NCI-H526 (cell line): ENCODE measurements at places on chromosomes 13 and 19.
A peak's percentile ranks its signal among the peaks of the same experiment; 100 is the strongest.

GRCh38 chr19:48310227-48310626, 15.1 kb upstream of the EMP3 start:
- no peak for DNase-seq

GRCh38 chr13:49262634-49263033, 14.9 kb downstream of the CDADC1 start:
- DNase-seq: no peak

DNA sequence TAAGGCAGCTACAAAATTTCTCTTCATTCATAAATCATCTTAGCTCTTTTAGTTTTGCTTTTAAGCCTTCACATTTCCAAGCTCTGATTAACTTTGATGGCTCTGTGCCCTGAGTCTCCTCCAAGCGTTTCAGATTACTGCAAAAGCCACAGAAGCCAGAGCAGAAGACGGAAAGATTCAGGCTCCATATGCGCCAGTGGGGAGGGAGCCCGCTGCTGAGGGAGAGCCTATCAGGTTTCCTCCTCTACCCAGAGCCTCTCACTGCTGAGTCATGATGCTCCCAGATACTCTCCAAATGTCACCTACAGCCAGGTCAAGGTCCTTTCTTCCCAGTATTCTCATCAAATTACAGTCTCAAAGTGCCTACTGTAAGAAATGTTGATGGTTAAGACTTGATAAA, 193.6 kb downstream of the RAP2A start:
- DNase-seq: no peak

GRCh38 chr19:42285541-42285941, 16.4 kb upstream of the PRR19 start:
- no peak for DNase-seq

DNA sequence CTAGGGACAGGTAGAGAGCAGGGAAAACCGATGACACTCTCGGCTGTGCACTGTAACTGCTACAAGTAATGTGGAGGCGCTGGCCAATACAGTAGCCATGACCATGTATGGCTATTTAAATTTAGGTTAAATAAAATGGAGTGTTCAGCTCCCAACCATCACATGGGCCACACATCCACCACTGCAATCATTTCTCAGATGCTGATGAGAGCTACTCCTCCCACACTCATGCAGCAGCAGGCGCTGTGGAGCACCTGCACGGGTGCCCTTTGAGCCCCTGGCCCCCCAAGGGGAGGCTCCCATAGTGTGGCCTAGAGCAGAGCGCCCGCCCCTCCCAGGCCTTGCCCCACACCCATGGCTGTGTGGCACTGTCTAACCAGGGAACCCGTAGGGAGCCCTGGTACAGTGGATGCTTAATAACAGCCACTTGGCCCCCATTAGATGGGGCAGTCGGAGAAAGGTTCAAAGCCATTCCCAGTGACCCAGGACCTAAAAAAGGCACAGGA, 6.0 kb downstream of the ACP4 start:
- DNase-seq: peak; percentile 50

GRCh38 chr13:71493189-71493588, 373.8 kb downstream of the DACH1 start:
- no peak for DNase-seq

GRCh38 chr13:94992036-94992960, 280.0 kb upstream of the SOX21 start:
- no peak for DNase-seq

DNA sequence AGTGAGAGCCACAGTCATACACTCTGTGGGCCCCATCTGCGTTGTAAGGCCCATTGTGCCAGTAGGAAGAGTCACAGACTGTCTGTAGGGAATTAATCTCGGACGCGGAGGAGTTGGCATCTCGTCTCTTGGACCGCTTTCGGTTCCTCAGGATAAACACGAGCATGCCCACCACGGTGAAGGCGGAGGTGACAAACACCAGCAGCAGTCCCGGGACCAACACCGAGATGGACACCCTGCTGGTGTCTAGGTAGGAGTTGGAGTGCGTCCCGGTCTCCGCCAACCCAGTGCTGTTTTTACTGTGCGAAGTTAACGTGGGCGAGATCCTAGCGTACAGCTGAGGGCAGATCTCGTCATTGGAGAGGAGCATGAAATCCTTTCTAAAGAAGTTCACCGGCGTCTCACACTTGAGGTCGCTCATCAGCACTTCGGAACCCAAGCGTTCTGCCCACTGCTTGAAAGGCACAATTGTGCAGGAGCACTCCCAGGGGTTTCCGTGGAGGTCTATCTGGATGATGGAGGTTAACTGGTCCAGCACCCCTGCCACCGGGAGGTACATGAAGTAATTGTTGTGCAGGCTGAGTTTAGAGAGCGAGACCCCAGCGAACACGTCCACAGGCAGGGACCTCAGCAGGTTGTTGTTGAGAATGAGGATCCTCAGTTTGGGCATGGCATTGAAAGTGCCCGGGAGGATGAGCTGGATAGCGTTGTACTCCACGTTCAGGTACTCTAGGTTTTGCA, 2.7 kb downstream of the SLITRK1 start:
- DNase-seq: no peak

- DNase-seq: no peak
These were observed 43.8 kb downstream of the COG6 start for GRCh38 chr13:39699274-39699673.

DNA sequence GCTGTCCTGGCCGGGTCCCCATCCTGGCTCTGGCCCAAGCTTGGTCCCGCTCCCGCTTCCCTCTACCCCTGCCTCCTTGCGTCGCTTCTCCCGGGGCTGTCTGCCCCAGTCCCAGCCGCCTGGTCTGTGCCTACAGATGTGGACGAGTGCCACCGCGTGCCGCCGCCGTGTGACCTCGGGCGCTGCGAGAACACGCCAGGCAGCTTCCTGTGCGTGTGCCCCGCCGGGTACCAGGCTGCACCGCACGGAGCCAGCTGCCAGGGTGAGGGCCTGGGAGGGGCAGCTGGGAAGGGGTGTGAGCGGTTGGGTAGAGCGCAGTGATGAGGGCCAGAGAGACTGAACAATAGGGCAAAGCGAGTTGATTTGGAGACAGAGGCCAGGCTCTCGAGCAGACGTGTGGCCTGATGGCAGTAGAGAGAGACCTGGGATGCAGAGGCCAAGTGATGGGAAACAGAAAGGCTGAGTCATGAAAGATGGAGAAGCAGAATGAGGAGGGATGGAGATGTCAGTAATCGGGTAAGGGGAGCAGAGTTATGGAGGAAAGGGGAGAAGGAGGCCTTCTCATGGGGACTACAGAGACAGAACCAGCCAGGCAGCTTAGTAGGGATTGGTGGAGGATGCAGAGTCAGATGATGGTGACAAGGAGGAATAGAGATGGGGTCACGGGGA, 9.4 kb downstream of the LTBP4 start:
- no peak for DNase-seq

DNA sequence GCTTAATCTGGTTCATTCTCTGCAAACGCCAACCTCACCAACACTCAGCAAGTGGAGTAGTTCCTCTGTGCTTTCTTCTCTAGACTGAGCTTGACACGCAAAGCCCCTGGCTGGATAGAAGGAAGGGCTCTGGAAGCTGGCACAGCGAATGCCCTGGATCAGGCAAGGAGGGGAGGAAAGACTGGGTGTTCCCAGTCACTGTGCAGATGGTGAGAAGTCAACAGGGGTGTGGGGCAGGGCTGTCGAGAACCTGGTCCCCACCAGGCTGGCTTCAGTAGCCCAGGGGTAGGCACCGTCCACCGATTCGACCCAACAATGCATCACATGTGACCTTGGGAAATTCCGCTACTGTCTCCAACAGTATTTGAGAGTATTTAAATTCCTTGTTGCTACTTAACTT, 65.5 kb downstream of the TSHZ3 start:
- no peak for DNase-seq

DNA sequence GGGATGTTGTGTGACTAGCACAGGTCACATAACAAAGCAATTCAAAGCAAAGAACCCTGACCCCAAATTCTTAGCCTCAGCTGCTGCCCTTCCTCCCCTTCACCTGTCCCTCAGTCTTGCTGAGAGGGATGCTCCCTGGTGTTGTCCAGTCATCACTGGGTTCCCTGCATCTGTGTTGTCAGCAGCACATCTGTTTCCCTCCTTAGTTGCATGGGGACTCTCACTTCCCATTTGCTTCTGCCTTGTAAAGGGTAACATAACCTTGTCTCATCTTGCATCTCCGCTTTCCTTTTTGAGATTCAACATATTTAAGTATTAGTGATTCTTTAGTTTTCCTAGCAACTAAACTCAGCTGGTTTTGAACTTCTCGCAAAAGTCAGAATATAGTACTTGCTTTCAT, 54.0 kb downstream of the SPATA13 start:
- DNase-seq: no peak

GRCh38 chr19:4089400-4089908, 22.8 kb upstream of the ZBTB7A start:
- no peak for DNase-seq

DNA sequence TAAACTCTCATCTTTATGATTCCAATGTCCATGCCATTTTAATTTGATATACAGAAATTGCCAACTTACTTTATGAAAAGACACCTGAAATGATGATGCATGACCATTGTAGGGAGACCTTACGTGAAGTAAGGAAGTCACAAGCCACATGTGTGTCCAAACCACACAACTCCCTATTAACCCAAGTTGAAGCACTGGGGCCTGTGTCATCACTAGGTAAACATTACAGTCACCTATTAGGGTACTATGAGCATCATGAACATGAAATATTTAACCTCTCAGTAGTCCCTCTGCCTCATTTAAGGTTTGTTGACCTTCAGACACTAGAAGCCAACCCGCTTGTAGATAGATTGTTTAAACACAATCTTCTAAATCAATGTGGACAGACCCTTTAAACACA, 576.9 kb downstream of the IRS2 start:
- no peak for DNase-seq

GRCh38 chr19:43441716-43442115, 23.7 kb downstream of the LYPD3 start:
- no peak for DNase-seq

DNA sequence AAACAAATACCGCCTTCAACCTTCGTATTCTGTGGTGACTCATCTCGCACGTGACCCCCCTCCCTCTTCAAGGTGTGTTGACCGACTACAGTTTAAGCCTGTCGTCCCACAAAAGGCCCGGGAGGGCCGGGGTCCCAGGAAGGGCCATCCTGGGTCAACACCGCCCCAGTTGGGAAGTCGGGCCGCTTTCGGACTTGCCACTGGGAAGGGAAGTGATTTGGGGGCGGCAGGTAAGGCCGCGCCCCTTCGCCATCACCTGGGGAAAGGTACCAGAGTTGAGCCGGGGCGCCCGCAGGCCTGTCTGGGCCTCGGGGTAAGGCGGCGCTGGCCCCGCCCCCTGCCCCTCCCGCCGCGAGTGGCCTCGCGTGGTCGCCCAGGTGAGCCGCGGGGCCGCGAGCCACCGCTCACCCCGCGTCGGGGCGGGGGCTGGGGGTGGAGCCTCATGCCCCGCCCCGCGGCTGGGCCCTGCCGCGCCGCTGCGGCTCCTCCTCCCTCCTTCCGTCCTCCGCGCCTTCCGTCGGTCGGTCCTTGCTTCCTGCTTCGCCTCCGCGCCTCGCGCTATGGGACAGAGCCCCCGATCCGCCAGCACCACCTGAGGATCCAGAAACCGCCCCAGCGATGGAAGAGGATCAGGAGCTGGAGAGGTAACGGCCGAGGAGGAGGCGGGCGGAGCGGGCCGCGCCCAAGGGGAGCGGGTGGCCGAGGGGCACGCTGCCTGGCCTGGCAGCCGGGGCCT, at the start of gene POLR1D:
POLR1D (plus strand) TSS at position 527 of the 736 bp plus-strand sequence; CDS start at position 619, 92 bp downstream.
- DNase-seq: peak; percentile 87

- no peak for DNase-seq
These were observed 35.6 kb downstream of the CCDC169 start for GRCh38 chr13:36261976-36262375.

- DNase-seq: no peak
These were observed 158.1 kb downstream of the ZNF486 start for GRCh38 chr19:20325151-20325550.
